ENCODE measurements at places on chromosomes 3 and 15. TPM values are rescaled to one million over a fixed set of nuclear protein-coding genes. Genes with fewer than 3 reads are reported as not detected.

DNA sequence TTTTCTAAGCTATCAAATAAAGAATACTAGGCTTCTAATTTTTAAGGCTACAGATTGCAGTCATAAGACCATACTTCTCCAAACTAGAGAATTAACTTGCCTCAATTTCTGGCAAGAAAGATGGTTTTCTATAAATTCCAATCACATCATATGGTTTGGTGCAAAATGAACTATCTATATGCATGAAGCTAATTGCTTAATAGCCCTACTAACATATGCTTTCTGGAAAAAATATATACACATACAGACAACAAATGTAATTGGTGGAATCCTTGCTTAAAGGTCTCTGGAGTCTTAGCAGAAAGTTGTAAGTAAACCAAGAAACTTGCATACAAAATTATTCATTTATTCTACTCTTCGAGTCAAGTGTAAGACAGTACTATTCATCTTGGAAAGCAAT, 113.1 kb upstream of the NANOGP8 start:
- no peak for DNase-seq

FANCD2OS gene
- not detected for total RNA-seq

DPPA4 gene
- not detected for total RNA-seq

DAZL gene
- total RNA-seq, result not detected

Data from osteoblast (primary cell).